ENCODE measurements at places on chromosomes 1 and 21.

DNA sequence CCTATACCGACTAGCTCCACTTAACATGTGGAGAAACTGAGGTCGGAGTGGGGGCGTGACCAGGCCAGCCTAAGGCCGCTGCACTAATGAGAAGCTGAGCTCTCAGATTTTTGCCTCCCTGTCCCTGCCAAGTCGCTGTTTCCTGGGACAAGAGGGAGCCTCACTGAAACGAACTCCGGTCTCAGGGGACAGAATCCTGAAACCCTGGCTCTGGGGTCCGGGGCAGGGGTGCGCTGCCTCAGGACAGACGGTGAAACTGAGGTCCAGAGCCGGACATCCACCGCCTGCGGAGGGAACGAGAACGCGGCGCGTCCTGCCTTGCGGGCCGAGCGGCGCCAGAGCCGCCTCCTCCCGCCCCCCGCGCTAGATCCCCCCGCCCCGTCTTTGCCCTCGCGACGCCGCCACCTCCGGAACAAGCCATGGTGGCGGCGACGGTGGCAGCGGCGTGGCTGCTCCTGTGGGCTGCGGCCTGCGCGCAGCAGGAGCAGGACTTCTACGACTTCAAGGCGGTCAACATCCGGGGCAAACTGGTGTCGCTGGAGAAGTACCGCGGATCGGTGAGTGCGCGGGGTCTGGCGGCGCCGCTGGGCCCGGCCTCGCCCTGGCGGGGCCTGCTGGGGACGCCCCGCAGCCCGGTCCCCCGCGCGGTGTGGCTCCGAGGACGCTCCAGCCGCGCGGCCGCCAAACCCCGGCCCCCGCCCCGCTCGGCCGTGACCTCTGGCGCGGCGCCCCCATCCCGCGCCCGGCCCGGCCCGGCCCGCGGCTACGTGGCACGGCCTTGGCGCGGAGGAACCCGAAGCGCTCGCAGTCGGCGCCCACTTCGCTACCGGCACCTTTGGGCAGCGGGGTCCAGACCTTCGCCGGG is at the start of gene GPX7:
Gene GPX7 (plus strand): TSS at position 381 of the 865 bp plus-strand sequence. CDS start 39 bp downstream, at position 420.
- DNase-seq = peak; percentile 74

GRCh38 chr1:180273066-180273465 is 43.0 kb downstream of the LHX4 start:
- no peak for DNase-seq

GRCh38 chr1:180167721-180168467 is 13.2 kb downstream of the QSOX1 start:
- no peak for DNase-seq

DNA sequence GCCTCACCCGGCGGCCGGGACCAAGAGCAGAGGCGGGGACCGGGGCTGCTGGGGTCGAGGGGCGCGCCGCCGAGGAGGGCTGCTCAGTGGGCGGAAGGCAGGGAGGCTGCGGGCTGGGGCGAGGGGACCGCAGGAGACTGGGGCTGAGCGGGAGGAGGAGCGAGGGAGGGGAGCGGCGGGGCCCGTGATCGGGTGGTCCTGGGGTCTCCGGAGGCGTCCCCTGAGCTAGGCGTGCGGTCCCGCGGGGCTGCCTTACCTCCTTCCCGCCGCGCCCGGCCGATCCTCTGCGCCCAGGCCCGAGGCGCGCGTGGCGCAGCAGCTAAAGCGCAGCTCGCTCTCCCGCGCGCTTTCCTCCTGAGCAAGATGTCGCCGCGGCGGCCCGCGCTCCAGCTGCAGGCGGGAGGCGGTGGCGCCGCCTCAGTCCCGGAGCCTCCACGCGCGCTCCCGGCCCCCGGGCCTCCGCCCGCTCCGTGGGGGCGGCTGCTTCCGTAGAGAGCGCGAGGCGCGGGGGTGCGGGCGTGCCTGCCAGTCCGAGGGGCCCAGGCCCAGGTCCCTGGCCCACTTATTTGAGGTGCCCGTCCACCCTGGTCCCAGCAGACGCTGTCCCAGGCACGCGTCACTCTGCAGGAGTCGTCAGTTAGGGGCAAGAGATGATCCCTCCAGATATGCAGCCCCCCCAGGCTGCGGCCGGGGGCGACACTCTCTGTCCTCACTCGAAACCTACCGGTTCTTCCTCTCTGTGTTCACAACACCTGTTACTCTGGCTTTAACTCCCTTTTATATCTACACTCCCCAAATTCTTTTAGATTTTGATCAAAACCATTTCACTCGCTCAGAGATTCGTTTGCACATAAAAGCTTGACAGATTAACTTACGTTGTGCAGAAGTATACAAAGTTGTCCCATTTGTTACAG is at the start of gene CCSAP:
Gene CCSAP (minus strand): TSS at position 392 of the 914 bp plus-strand sequence. CDS start 582 bp downstream, outside the sequence.
- peak; percentile 53 for DNase-seq

DNA sequence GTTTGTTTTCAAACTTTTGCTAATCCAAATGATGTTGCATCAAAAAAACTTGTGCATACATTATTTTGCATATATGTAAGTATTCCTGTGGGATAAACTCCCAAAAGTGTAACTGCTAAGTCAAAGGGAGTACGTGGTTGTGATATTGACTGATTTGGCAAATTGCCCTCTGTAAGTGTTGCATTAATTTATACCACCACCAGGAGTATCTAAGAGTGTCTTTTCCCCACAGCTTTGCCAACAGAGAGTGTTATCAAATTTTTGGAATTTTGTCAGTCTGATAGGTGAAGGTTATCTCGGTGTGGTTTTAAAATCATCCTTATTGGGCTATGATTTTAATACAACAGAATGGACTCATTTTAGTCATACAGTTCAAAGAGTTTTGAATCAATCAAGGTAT is 30.1 kb upstream of the PARP1 start:
- DNase-seq = no peak

- DNase-seq = no peak
These were observed 77.9 kb downstream of the ADARB1 start for GRCh38 chr21:45152265-45152746.

DNA sequence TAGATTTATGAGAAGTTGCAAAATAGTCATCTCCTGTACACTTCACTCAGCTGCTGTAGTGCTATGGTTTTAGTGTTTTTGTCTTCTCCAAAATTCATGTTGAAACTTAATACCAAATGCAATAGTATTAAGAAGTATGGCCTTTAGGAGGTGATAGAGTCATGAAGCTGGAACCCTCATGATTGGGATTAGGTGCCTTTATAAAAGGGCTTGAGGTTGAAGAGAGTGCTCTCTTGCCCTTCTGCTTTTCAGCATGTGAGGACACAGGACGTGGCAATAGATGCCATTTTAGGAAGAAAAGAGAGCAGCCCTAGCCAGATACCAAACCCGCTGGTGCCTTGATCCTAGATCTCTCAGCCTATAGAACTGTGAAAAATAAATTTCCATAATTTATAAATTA is 87.6 kb downstream of the CTH start:
- DNase-seq = no peak

DNA sequence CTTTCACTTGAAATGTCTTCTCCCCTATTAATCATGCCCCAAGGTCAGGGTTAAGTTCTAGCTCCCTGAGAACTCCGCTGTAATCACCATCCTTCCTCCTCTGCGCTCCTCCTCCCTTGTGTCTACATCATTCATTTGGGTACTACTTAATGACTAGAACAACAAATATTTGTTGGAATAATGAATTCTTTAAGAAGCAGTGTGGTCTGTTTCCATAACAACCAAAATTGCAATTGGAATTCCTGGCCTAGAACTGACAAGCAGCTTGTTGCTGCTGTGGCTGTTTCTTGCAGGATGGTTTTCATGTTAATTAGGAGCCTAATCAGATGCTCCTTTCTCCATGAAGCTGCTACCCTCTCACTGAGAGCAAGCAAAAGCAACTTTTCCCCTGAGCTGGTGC is 192.5 kb downstream of the ZZZ3 start:
- DNase-seq = no peak

- no peak for DNase-seq
These were observed 78.8 kb downstream of the PIK3CD start for GRCh38 chr1:9730096-9730901.

GRCh38 chr21:42637267-42638041 is 16.0 kb upstream of the PDE9A start:
- DNase-seq = no peak

DNA sequence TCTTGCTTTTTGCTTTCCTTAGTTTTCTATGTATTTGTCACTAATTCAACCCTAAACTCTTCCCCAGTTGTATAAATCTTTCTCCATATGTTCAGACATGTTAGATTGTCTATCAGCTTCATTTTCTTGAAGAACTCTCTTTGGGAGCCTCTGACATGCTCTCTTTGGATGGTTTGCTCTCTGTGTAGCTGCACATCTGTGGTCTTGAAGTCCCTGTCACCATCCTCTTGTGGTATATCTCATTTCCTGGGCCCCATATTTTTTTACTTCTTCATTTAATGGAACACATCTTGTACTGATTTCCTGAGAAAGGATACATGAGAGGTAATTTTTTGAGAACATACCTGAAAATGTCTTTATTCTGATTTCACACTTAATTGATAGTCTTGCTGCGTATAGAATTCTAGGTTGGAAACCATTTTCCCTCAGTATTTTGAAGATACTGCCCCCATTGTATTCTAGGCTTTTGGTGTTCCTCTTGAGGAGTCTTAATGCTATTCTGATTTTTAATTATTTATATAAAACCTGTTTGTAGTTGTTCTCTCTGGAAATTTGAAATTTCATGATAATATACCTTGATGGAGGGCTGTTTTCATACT is 72.6 kb downstream of the ST3GAL3 start:
- no peak for DNase-seq

GRCh38 chr1:99934801-99935200 is 35.0 kb upstream of the SLC35A3 start:
- DNase-seq = no peak

GRCh38 chr21:15415541-15416261 is 314.1 kb upstream of the USP25 start:
- no peak for DNase-seq

DNA sequence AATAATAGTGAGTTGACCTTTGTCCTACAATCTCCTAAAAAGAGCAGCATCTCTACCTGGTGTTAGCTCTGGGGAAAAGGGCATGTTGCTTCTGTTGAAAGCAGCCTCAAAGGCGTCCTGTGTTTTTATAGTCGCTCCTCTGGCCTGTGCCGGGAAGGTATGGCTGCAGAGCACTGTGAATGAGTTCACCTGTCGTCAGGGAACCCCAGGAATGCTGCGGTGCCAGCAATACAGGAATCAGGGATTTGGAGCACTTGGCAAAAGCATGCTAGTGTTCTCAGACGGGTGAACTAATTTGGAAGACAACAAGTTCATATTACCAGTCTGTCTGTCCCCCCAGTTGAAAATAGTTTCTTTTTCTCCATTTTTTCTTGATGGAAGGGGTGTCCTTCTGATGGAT is 60.3 kb upstream of the PGD start:
- DNase-seq = no peak

DNA sequence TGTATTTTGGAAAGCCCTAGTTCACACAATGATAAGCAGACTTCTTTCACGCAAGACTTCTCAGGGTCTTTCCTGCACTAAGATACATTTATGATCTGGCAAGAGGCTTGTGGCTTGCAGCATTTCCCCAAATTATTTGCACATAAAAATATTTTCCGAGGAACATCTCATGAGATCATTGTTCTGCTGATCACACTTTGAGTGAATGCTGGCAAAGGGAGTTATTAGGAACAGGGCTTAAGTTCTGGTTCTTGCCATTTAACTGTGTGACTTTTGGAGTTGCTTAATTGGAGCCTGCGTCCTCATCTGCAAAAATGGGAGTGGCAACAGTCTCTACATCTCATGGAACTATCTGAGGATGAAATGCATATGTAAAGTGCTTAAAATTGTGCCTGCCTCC is 50.2 kb downstream of the GADD45A start:
- no peak for DNase-seq

DNA sequence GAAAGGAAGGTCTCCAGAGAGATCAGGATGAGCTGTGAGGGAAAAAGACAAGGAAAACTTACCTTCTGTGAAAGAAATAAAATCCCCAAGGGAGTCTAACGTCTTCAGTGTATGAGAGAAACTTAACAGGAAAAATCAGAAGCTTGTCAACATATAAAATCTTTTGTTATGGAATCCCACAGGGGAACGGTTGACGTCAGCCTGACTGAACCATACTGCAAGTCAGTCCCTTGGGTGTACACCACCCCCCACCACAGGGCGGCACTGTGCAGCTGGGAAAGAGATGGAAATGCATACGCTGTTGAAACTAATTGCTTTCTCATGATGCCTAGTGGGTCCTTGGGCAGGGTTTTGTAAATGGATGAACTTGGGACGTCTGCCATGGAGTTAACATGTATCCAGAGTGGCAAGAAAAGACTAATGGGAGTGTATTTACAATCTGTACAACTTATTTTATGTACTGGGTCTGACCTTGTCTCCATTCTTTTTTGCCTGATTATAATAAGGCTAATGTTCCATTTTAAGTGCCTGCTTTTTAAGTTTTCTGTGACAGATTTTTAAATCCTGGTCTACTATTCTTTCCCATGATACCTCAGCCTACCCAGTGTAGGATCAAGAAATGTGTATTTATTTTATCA is 22.7 kb downstream of the UTP25 start:
- DNase-seq = no peak

DNA sequence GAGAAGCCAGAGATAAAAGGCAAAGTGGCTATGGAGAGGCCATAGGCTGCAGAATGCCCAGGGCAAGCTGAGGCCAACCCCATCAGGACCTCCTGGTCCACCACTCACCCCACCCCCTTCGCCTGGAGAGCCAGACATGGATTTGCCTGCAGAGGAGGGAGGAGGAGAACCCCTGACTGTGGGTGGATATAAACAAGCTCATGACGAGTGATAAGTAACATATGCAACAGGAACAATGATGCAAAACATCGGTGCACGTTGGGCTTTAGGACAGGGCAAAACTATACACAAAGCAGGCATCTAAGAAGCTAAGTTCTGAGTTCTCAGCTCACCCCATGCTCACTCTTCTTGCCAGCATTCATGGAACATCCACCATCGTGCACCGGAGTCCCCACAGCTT is 150.3 kb downstream of the ETS2 start:
- DNase-seq = no peak

DNA sequence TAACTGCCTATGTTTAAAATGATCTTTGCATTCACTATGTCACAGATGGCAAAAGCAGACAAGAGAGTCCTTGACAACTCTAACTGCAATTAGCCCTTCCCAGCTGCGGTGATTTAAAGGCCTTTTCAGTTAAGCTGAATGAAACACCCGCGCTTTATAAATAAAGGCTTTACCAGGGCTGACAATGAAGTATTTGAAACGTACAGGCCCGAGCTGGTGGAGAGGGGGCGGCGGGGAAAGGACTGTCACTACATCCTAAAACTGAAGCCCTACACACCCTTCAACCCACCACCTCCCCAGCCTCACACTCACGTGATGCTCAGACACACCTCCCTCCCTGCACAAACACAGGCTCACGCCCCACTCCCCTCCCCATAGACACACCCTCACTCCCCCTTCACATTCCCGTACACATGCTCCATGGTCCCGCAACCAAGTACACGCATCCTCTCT is 45.5 kb downstream of the GRIK3 start:
- DNase-seq = no peak

DNA sequence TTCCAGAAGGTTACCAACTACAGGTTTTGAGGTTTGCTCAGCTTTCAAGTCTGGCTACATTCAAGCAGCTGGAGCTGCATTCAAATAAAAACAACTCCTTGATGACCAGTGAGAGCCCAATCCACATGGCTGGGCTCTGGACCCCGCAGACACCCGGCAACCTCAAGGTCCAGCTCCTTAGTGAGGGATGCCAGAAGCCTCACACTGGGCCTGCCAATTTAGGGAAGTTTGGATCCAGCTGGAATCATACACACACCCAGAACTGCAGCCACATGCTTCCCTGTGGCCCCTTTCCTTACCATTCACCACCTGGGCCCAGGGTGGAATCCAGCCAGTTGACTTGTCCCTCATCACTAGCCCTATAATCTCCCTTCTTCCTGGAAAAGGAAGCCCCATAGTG is 123.7 kb downstream of the UBE2U start:
- no peak for DNase-seq

GRCh38 chr1:22876359-22877111 is 96.1 kb downstream of the LACTBL1 start:
- no peak for DNase-seq
